ENCODE measurements at places on chromosomes 5 and 9.

DNA sequence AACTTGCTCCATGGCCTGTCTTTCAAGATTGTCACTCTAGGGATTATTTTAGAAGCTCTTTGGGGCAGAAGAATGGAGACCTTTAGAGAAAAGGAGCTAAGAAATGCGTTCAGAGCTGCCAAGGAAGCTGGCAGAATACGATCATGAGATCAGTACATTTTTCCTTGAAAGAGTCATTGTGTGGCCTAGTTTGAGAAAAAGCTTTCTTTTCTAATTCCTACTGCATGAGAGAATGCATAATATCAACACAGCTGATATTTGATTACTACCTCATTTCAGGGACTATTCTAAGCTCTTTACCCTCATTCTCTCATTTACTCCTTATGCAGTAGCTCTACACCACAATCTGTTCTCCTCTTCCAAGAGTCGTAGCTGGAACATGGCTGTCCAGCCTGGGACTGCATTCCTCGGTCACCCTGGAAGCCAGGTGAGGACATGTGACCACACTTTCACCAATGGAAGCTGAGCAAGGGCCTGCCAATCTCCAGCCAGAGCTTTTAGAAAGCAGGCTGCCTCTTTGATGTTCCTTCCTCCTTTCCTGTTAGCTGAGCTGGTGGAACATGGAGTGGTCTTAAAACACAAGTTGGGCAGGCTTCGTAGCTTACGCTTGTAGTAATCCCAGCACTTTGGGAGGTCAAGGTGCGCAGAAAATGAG lies 99.3 kb upstream of the LHFPL2 start:
- DNase-seq, result peak; percentile 25

- no peak for DNase-seq
Measured at GRCh38 chr5:107134931-107135330, 535.8 kb downstream of the EFNA5 start.

- DNase-seq, result no peak
Measured at GRCh38 chr9:21452681-21453080, 12.4 kb downstream of the IFNA1 start.

- DNase-seq, result no peak
Measured at GRCh38 chr5:75524071-75524470, 12.4 kb downstream of the POLK start.

- DNase-seq, result no peak
Measured at GRCh38 chr9:69678843-69679538, 6.8 kb upstream of the APBA1 start.

DNA sequence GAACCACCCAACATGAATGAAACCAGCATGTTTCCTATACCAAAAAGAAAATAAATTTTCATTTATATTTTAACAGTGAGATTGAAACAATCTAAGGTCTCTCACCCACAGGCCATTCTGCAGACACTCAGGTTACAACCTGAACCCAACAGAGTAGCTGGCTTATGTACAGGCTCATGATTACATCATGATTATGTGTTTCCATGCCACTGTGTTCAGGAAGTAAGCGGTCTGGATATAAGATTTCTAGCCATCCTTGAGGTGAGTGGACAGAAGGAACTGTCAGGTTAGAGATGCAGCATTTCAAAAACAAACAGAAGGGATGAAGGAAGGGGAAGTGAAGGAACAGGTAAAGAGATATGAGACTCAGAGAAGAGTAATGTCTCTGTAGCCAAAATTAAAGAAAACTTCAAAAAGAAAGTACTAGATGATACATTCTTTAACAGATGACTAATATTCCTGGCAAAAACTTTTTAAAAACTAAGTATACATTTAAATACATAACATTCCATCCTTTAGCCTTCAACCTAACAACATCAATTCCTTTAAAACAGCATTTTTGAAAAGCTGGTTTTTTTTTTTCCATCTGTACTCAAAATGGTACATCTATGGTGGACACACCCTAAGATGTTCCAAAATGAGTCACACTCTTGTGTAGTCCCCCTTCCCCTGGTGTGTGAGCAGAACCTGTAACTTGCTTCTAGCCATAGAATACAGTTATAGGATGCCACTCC lies 119.8 kb downstream of the LPAR1 start:
- DNase-seq, result no peak

GRCh38 chr9:134494273-134494815 lies 147.3 kb upstream of the COL5A1 start:
- DNase-seq, result no peak

DNA sequence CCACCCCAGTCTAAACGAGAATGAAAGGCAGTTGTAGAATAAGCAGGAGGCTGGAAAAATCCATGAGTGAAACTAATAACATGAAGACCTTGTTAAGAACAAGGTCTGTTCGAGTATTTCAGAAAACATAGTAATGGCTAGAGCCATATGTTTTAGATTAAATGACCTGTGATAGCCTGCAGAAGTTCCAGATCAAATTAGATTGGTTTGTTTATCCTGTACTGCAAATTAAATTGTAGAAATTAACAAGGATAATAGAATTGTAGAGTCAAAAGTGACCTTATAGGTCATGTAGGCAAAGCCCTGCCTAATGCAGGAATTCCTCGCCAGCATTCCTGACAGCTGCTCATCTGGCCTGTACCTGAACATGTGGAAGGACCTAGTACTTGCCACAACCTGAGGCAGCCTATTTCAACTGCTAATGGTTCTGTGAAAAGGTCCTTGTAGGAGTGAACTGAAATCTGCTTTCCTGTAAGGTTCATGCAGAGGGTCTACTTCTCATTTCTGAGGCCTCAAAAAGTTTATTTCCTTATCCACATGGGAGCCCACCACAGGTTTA lies 17.2 kb downstream of the LIX1 start:
- no peak for DNase-seq

DNA sequence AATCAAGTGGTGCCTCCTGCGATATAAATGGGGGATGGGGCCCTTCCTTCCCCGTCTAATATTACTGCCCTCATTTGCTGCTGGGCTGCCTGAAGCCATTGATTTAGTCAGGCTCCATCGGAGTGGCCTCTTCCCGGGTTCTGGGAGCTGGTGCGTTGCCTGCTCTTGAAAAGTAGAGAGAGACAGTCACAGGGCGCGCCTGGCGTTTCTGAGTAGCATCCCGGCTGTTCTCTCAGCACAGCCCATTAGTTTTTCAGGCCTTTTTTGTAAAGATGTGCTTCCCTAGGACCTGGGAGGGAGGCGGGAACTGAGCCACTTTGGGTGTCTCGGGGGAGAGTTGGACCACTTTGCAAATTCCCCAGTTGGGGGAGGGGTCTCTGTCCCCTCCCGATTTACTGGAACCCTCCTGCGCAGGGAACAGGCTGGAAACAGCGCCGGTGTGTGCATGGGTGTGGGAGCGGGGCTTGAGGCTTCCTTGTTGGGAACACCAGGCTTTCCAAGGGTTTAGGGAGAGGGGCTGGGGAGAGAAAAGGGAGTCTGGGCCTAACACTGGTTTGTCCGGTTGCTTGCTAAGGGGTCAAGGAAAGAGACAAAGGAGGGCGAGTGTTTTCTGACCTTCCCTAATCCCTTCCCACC lies 4.7 kb downstream of the PRDM6 start:
- peak; percentile 74 for DNase-seq

GRCh38 chr9:108609227-108609896 lies 246.4 kb downstream of the ACTL7B start:
- DNase-seq, result no peak

DNA sequence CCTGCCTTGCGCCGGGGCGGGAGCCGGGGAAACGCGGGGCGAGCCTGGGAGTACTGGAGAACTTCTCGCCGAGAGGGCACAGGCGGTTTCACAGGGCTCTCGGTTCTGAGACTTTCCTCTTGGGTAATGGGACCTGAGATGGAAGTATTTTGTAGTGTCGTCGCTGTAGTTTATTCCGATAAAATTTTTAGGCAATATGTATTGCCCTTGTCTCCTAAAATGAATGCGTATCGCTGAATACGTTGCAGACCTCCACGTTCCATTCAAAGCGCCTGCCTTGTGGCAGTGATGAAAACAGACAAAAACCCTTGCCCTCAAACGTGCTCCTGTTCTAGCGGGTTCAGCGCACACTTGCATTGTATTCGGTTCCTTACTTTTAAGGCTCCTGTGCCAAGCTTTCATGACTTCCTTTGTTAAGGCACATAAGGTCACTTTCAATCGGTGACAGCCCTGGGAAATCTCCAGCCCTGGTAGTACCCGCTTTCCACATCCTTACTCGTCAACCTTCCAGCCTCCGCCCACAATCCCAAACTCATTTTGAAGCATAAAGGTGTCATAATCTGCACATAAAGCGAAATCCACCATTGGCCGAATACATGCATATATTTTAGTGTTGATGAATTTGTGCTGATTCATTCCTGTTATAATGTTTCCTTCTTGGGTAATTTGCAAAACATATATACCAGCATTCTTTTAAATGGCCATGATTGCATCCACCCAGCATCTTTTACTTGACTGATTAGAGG lies 694 bp downstream of the RMI1 start:
- peak; percentile 53 for DNase-seq

DNA sequence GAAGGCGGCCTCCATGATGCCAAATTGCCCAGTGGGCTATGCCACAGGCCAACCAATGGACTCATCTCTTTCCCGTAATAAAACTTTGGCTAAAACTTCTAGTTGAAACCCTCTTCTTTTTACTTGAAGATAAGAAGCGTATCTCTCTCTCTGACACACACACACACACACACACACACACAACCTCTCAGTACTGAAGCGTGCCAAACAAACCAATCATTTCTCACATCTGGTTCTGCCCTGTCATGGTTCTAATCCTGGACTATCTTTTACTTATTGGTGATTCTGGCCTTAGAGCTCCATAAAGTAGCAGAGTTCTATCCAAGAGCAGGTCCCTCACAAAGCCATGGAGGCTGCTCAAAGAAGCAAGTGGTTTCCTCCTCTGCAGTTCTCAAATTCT lies 64.6 kb downstream of the PTCH1 start:
- no peak for DNase-seq

DNA sequence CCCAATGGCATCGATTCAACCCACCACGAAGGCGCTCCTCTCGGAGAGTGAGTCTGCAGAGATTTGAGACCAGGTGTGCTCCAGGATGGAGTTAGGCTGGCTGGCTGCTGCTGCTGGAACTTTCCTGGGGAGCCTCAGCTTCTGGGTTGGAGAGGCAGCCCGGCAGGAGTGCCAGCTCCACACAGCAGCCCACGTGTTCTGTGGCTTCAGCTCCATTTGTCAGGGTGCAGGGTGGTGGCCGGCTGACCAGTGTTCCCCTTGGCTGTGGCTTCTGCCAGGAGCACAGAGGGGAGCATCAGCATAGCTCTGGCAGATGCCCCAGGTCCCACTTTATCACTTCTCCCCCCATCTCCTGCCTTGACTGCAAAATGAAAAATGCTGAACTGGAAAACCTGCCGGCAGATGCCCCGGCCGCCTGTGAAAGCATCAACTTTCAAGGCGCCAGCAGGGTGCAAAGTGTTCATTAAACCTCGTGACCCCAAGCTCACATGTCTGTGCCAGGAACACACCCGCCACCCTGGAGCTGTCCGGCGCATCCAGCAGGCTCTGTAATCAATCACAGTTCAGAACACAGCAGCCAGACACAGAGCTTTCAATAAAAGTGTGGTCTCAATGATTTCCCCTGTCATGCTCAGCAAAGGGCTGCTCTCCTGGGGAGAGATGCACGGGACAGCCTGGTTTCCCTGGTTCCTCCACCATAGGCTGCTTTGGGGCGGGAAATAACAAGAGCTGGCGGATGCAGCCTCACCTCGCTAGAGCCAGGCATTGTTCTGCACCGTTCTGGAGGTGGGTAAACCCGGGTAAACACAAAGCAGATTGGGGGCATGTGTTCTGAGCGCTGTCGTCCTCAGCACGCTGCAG lies 53.2 kb downstream of the TRIP13 start:
- DNase-seq, result peak; percentile 68

- DNase-seq, result no peak
Measured at GRCh38 chr9:110072597-110073355, 135.2 kb downstream of the C9orf152 start.

GRCh38 chr9:70136632-70137031 lies 93.0 kb downstream of the MAMDC2 start:
- DNase-seq, result no peak

GRCh38 chr9:123893831-123894460 lies 36.0 kb downstream of the DENND1A start:
- DNase-seq, result no peak

DNA sequence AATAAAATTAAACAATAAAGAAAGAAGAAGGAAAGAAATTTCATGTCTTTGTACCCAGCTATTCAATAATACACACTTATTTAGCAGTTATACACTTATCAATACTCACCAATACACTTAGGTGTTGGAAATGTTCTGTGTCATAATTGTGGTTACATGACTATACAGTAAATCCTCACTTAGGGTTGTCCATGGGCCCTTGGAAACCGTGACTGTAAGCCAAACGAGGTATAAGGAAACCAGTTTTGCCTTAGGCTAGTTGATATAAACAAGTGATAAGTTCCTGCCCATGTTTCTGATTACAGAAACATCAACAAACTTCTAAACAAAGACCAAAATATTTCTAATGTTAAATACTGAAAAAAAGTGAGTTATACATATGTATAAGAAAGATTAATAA lies 10.0 kb upstream of the SLCO4C1 start:
- DNase-seq, result no peak

GRCh38 chr9:5671711-5672353 lies 42.9 kb downstream of the RIC1 start:
- peak; percentile 23 for DNase-seq

Data from ELF-1 (cell line).